ENCODE measurements at places on chromosomes 1 and 21. TPM values are rescaled to one million over a fixed set of nuclear protein-coding genes. Genes with fewer than 3 reads are reported as not detected.

DNA sequence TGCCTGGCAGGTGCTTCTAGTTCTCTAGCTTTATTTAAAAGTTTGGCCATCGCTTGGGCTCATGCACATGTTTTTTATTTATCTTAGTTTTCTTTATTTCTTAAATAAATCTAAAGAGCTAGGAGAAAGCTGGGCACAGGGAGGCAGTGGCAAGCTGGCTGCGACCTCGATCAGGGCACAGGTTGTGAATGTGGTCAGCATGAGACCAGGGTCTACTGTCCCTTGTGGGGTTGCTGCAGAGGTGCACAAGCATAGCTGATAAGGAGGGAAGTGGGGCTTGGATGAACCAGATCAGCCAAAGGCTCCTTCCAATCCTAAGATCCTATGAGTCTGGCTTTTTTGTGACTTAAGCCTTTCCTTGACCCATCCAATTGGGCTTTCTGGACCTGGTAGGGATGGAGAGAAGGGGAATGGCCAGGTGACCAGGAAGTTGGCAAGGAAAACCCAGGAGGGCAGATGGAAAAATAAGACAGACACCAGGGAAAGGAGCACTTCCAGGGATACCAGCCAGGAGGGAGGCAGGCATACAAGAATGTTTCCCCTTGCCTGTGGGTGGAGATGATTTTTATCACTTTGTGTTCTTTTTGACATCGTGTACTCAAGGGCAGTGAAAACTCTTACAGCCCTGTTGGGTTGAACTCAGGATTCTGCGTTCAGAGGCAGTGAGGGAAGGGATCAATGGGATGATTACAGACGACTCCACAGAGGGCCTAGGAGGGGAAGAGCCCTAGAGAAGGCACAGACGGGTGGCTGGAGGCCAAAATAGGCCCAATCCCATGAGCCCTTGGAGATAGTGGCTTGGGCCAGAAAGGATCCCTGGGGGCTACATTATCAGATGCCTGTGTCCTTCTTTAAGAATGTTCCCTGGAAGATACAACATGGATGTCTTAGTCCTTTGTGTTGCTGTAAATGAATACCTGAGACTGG, 8.5 kb downstream of the CYP4B1 start:
- no peak for DNase-seq

- DNase-seq, result no peak
Observed at GRCh38 chr1:14667651-14667984, 69.1 kb downstream of the KAZN start.

- no peak for DNase-seq
Observed at GRCh38 chr1:15962671-15963362, 13.1 kb downstream of the ZBTB17 start.

GRCh38 chr1:206115791-206116190, 1.4 kb downstream of the AVPR1B start:
- no peak for DNase-seq

DNA sequence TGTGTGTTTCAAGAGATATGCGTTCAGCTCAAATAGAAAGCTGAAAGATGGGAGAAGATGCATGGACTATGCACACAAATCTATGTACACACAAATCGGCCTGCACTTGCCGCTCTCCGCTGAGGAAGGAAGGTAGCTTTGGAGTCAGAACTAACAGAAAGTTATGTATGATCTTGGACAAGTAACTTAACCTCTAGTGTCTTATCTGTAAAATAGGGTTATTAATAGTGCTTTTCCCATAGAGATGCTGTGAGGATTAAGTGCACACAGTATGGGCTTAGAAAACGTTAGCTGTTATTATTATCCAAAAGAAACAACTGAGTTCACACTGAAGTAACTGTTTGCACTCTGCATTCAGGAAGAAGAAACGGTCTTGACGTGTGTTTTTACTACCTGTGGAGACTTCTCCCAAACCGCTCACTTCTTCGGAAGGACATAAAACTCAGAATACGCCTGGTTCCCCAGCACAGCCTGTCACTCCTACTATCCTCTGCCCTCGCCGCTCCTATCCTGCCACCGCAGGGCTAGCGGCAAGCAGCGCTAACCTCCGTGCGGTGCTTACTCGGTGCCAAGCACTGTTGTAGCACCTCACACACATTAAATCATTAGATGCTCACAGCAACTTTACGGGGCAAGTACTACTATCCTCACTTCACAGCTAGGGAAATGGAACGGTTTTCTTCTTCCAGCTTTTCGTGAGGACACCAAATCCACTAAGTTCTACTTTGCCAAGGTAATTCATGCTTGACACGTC, 1.3 kb downstream of the TGFBR3 start:
- DNase-seq, result peak; percentile 59

GRCh38 chr1:172609528-172609927, 49.4 kb upstream of the FASLG start:
- DNase-seq, result no peak

DNA sequence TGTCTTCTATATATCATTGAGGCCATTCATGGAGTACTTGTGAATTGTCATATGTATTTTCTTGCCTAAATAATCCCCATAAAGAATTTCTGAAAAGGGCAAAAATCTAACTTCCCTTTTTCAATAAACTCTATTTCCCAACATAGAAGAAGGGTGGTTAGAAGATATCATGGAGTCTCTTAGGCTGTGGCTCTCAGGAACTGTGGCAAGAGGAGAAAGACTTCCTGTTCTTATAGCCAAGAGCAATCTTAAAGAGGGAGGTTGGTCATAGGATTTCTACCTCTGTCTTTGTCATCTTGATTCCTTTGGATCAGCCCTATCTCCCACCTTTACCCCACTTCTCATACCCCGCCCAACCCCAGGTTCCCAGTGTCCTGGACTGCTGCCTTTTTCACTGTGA, 175.8 kb downstream of the TYW3 start:
- DNase-seq, result no peak

GRCh38 chr1:52632732-52633290, at the start of gene SHISAL2A:
TSS of gene SHISAL2A (plus strand) at chr1:52633168. CDS start at chr1:52633494, 326 bp downstream.
- peak; percentile 71 for DNase-seq

DNA sequence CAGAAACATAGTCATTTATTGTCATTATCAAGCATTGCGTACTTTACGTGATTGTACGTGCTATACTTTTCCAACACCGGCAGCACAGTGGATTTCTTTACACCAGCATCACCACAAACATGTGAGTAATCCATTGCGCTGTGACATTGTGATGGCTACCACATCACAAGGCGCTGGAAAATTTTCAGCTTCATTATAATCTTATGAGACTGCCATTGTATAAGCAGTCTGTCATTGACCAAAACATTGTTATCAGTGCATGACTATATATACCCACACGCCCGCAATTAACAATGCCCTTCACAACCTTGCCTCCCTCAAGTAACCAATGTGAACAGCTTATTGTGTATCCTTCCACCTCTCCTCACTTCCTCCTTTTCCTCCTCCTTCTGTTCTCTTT, 137.6 kb downstream of the ZZZ3 start:
- no peak for DNase-seq

- DNase-seq, result peak; percentile 46
Observed at GRCh38 chr1:189149547-189150375, 1327.9 kb downstream of the BRINP3 start.

DNA sequence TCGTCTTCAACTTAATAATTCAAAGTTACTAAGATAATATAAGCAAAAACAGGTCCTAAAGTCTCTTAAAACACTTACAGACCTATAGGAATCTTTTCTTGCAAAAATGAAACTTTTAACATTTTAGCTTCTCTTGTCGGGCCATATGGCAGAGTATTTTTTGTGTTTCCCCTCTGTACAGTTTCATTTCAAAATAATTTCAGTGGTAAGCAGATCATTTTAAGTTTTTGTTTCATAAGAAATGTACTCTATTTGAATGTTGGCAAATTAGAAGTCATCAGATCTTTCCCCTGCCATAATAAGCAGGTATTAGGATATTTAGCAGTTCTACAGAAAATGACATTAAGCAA, 37.9 kb downstream of the RGL1 start:
- DNase-seq, result no peak

DNA sequence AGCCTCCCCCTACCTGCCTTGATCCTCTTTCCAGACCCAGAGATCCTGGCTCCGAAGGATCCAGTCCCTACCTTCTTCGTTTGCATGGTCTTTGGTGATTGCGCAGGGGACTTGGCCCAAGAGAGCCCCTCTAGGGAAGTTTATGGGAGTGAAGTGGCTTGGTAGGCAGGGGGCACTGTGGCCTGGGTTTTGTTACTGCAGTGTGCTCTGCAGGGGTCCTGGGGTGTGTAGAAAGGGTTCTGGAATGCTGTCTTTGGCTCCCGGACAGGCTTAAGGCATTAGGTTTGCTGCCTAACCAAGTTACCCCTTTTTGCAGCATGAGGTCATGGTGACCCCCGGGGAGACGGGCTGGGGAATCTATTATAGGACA, 3.8 kb downstream of the ATP8B2 start:
- DNase-seq, result no peak

GRCh38 chr1:58576727-58577653, at the start of gene TACSTD2:
TSS of gene TACSTD2 (minus strand) at chr1:58577252. CDS start at chr1:58577156, 96 bp downstream.
- DNase-seq, result peak; percentile 66

DNA sequence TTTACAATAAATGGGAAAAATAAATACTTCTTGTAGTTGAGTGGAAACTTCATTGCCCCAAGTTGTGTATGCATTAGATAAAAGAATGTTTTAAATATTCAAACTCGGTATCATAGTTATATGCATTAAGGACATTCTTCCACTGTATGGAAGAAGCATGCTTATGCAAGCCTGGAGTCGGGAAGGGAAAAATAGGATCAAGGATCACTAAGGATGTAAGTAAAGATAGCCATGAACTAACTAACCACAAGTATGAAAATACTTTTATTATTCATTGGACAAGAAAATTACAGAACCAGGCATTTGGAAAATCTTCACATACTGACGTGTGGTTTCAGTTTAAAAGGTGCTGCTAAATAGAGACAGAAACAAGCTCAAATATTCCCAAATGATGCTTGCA, 26.9 kb upstream of the DPYD start:
- no peak for DNase-seq

DNA sequence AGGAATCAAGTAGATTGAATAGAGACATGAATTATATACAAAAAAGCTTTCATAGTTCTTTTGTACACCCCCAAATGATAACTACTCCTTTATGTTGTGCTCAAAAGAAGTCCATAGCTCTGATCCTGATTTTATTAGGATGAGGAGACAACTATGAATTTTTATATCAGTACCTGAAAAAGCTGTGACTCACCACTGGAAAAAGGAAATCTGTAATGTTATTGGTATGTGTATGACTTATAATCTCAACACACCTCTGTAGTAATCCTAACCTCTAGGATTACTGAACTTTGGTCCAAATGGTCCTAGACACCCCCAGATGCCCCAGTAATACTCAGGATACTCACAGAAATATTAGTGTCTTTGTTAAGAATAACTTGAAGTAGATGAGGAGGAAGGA, 10.2 kb downstream of the PRKAB2 start:
- DNase-seq, result no peak

- DNase-seq, result peak; percentile 44
Observed at GRCh38 chr1:59156051-59156450, 140.8 kb upstream of the FGGY start.

DNA sequence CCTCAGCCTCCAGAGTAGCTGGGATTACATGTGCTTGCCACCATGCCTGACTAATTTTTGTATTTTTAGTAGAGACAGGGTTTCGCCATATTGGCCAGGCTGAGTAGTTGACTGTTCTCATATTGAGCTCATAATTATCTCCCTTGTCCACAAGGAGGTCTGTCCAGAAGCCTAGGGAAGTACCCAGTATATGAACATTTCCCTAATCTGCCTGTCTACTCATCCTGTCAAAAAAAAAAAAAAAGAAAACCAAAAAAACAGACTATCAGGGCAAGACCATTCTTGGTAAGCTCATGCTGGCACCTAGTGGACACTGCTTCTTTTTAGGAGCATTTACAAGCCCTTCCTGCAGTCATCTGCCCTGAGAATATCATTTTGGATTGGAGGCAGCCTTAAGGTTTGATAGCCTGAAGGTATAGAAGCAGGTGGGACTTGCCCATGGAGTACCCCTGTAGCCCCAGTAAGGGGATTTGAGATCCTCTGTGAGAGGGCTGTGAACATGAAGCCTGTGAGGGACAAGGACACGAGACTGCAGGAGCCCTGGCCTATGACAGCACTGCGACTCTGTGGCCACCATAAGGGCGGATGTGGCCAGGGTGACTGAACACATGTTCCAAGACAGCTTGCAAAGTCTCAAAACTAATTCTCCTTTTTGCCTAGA, 10.8 kb upstream of the DUSP12 start:
- DNase-seq, result peak; percentile 73

DNA sequence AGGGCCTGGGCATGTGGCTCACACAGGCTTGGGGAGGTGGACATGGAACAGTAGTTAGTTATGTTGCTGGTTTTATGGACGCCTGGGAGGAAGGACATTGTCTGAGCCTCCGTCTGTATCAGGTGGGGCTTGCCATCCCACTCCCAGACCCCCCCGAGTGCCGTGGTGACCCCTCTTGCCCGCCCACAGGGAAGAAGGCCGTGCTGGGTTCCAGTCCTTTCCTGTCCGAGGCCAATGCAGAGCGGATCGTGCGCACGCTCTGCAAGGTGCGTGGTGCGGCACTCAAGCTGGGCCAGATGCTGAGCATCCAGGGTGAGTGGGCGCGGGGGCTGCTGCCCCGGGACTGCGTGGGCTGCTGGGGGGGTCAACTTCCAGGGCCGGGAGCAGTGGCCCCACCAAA, 41.7 kb downstream of the COQ8A start:
- DNase-seq, result no peak

MAP10 gene
- total RNA-seq, result 4.3 TPM

ANXA9 gene
- not detected for total RNA-seq

TRABD2B gene
- total RNA-seq, result 17.8 TPM

MTARC1 gene
- 3.4 TPM for total RNA-seq

PTGER3 gene
- 1.0 TPM for total RNA-seq

PCAT6 gene
- not detected for total RNA-seq

PRDM16 gene
- total RNA-seq, result 1.1 TPM

OR2T2 gene
- total RNA-seq, result not detected

ASCL5 gene
- not detected for total RNA-seq

DCAF8 gene
- 113 TPM for total RNA-seq

SHISA4 gene
- total RNA-seq, result 96.6 TPM

TMPRSS2 gene
- total RNA-seq, result not detected

Measured in right cardiac atrium (tissue), 5 donors.